ENCODE measurements at places on chromosomes 6 and 20.
A peak's percentile ranks its signal among the peaks of the same experiment; 100 is the strongest.

GRCh38 chr6:89310929-89311328, 4.2 kb downstream of the GABRR2 start:
- DNase-seq, result no peak

GRCh38 chr6:15332446-15332845, 86.6 kb downstream of the JARID2 start:
- no peak for DNase-seq

DNA sequence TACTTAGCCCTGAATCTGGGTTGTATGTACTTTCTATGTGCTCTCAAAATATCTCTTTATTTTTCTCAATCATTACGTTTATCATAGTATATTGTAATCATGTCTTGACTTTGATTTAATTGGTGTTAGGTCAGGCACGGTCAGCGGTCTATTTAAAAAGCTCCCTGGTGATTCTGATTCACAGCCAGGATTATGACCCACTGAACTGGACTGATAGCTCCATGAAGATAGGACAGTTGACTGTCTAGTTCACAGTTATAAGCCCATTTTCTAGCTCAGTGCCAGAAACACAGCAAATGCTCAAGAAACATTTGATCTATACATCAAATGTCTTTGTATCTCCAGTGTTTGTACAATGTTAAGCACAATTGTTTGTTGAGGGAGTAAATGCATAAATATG, 111.5 kb upstream of the CCN2 start:
- no peak for DNase-seq

DNA sequence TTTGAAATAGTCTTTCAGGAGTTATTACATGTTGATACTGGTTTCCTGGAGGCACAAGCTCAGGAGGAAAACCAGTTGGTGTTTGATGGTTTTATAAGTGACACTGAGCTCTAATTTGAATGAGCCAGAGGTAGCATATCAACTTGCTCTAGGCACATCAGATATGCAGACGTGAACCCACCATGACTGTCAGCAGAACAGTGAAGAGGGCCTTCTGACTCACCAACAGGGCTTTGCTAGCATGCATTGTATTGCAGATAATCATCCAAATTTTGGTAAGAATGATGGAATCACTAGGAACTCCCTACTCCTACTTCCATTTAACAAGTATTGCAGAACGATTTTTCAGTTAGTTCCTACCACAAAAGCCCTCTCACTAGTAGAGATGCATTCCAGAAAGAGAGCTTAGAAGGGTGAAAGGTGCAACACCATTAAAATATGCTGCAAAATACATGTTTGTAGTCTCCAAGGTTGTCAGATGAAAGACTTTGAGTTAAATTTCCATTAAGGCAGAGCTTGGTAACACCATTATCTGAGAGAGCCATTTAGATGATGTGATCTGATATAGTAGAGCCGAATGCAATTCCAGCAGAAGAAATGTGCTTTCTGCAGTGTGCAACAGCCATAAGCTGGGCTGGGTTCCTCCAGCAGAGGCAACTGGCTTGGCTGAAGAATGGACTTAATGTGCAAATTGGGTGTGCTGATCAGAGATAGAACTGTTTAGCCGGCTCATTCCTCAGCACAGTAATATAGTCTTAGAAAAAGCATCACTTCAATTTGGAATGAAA, 968.7 kb upstream of the ADGRB3 start:
- peak; percentile 22 for DNase-seq

DNA sequence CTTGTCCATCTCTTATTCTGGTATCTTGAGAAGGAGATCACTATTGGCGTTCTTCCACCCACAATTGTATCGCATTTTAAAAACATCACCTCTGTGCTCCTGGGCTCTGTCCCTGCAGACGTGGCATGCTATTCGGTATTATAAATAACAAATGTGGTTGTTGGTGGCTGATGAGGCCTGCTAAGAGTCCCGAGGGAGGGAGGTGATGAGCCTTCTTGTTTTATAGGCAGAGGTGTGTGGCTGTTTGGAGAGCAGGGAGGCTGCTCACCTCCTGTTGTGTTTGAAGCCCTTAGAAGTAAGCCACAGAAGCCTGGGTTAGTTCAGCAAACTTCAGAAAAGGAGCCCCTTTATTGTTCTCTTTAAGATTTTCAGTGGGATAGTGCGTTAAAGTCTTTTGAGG, 15.6 kb downstream of the MANBAL start:
- no peak for DNase-seq

GRCh38 chr6:118719351-118720124, 68.1 kb upstream of the CEP85L start:
- no peak for DNase-seq

- peak; percentile 93 for DNase-seq
Observed at GRCh38 chr6:142728910-142729481, 216.0 kb downstream of the HIVEP2 start.

GRCh38 chr6:17021539-17021889, 80.3 kb upstream of the STMND1 start:
- no peak for DNase-seq

DNA sequence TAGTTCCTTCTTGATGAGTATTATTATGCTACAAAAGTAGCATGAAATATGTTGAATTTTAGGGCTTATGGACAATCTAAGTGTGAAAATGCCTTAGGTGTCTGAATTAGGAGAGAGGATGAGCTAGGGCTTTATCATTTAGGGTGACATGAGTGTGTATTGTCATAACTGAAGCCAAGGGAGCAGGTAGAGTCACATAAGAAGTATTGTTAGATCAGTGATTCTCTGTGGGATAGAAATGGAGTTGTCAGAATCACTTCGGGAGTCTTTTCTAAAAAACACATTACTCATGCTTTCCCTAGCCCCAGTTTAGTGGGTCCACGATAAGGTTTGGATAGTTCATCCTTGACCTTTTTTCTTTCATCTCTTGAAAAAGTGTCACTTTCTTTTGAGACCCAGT, 16.4 kb downstream of the ZFAND3 start:
- no peak for DNase-seq

- no peak for DNase-seq
Observed at GRCh38 chr20:21508230-21509078, 5.4 kb downstream of the NKX2-2 start.

- DNase-seq, result no peak
Observed at GRCh38 chr20:62928246-62928939, 2.1 kb upstream of the DIDO1 start.

DNA sequence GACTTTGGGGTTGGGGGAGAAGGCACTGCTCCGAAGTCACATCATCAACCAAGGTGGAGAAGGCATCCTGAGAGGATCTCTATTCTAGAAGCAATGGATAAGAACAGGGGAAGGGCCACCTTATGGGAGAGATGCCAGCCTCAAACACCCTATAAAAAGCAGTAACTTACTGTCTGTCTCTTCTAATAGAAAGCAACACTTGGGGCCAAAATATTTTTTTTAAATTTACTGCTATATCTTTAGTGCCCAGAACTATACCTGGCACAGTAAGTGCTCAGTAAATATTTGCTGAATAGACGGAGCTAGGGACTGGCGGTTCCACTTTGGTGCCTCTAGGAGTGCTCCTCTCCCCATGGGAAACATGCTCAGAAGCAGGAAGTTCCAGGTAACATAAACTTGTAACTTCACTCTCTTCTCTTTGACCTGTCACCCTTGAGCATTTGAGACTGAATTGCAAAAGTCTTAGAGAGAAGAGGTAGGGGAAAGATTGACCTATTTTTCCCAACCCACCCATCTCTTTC, 807 bp upstream of the OTOR start:
- DNase-seq, result no peak

DNA sequence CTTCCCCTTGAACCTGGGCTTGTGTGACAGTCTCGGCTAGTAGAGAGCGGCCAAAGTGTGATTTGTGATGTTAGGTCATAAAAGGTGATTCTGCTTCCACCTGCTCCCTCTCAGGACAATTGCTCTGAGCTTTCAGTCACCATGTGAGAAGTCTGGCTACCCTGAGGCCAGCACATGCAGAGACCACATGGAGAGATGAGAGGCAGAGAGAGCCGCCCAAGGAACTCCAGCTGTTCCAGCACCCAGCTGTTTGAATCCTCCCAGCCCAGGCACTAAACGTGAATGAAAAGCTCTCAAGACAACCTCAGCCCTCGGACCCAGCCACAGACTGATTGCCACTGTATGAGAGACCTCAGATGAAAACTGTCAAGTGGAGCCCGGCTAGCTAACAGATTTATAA, 143.4 kb upstream of the EEF1E1 start:
- DNase-seq, result no peak

Measured in OCI-M1 (cell line).